Esophagus mucosa (tissue), 1 donor: ENCODE measurements at places on chromosomes 11 and 22.

- no peak for ATAC-seq
Measured at GRCh38 chr11:99601179-99601578, 580.4 kb downstream of the CNTN5 start.

- ATAC-seq, result no peak
Measured at GRCh38 chr11:80925321-80925720, 1484.5 kb upstream of the TENM4 start.

- no peak for ATAC-seq
Measured at GRCh38 chr11:80096736-80097135, 655.9 kb upstream of the TENM4 start.

DNA sequence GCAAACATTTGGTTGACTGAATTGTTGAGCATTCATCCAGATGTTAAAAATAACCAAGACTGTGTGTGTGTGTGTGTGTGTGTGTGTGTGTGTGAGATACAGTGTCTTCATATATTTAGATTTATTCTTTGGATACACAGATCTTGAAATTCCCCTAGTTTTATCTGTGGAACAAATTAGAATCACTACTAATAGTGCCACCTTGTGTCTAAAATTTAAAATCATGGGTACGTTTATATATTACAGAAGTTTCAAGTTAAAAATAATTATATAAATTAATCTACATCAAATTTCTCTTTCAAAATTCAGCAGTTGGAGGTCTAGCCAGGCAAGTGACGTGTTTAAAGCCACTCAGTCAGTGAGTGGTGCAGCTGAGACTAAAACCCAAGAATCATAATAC, 1566.2 kb upstream of the TENM4 start:
- ATAC-seq, result no peak

DNA sequence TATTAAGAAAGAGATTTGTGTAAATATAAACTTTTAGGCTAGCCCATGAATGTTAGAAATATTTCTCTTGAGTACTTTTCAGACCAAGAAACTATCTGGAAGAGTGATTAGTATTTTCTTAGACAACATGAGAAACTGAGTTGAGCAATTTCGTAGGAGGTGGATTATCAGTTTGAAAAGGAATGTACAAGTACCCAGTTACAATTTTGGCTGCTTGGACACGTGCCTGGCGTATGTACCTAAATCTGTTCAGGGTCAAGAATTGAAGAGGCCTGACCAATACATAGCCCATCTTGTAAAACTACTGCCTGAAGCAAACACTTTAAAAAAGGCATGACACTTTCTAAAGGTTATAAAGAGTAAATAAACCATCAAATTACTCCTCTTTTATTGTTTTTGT, 71.1 kb downstream of the CCDC73 start:
- no peak for ATAC-seq

DNA sequence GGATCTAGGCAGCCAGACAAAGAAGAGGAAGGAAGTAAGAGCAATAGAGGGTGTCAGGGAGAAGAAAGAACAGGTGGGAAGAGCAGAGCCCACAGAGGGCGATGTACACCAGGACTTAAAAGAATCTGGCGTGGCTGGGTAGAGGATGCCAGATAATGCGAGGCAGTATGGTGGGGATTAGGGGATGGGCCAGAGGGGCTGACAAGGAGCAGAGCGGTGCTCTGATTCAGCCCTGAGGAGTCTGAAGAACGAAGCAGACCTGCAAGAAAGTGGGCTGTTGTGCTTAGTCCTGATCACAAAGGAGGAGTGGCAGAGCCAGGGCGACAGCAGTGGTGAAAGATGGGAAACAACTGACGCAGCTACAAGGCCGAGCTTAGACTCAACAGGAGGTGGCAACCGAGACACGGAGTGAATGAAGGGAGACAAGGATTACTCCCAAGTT, 163.7 kb downstream of the LARGE1 start:
- no peak for ATAC-seq
